ENCODE measurements at places on chromosomes 11 and 22. TPM values are rescaled to one million over a fixed set of nuclear protein-coding genes. Genes with fewer than 3 reads are reported as not detected.

Gene SLC5A1
- total RNA-seq = 8.6 TPM

Gene TSPO
- 185 TPM for total RNA-seq

Gene TPP1
- 71.5 TPM for total RNA-seq

Gene APOL1
- 313 TPM for total RNA-seq

Gene MMP8
- total RNA-seq = not detected

Gene C11orf91
- 5.8 TPM for total RNA-seq

Gene TSPAN32
- not detected for total RNA-seq

Gene MS4A15
- total RNA-seq = not detected

Gene SERPIND1
- not detected for total RNA-seq

Gene LRRC55
- total RNA-seq = not detected

Gene TMEM191B
- total RNA-seq = not detected

Gene VSIG2
- total RNA-seq = not detected

Gene CYP2D6
- total RNA-seq = 10.7 TPM

Gene C11orf87
- not detected for total RNA-seq

Gene C11orf97
- total RNA-seq = not detected

Gene LINC01488
- total RNA-seq = not detected

Gene RFPL3
- total RNA-seq = not detected

Gene CKAP5
- total RNA-seq = 140 TPM

Gene SLCO2B1
- total RNA-seq = 0.27 TPM

Gene C22orf42
- not detected for total RNA-seq

Gene SLC22A25
- not detected for total RNA-seq

Gene OR6T1
- not detected for total RNA-seq

Gene SYCE3
- not detected for total RNA-seq

Gene PITPNM1
- total RNA-seq = 84.1 TPM

Gene SOX10
- not detected for total RNA-seq

Gene CHRM1
- total RNA-seq = not detected

Gene ART1
- total RNA-seq = not detected

Gene BTBD18
- not detected for total RNA-seq

Gene QSER1
- total RNA-seq = 54.8 TPM

Gene PHF21B
- not detected for total RNA-seq

Gene CRYBB1
- not detected for total RNA-seq

Gene TCP11L1
- 9.6 TPM for total RNA-seq

Gene NTM
- not detected for total RNA-seq

Measured in Calu3 (cell line).